Right atrium auricular region (tissue), 2 donors: ENCODE measurements at places on chromosomes 2 and 18. TPM values are rescaled to one million over a fixed set of nuclear protein-coding genes. Genes with fewer than 3 reads are reported as not detected.
A peak's percentile ranks its signal among the peaks of the same experiment; 100 is the strongest.

DNA sequence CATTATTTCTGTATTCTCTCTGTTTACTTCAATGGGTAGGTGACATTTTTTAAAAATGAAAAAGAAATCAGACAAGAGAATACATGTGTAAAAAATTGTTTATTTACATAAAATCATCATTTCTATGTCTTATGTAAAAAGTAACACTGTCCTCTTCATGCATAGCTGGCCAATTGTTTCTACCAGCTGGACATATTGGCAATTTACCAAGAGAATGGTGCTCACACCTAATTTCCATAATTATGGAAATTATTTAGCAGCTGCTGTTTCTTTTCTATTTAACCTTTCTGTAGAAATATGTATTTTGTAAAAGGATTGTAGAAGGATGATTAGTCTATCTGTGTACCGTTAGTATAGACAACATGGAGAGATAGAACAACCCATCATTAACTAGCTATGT lies 791.9 kb downstream of the TRIB2 start:
- DNase-seq, result no peak

GRCh38 chr18:22946217-22946616 lies 13.1 kb downstream of the RBBP8 start:
- DNase-seq, result no peak

The LYPD1 gene
- total RNA-seq, result not detected

GRCh38 chr2:60872510-60872928 lies 8.9 kb upstream of the REL start:
- DNase-seq, result no peak

GRCh38 chr18:48392268-48392667 lies 16.9 kb downstream of the ZBTB7C start:
- no peak for DNase-seq

DNA sequence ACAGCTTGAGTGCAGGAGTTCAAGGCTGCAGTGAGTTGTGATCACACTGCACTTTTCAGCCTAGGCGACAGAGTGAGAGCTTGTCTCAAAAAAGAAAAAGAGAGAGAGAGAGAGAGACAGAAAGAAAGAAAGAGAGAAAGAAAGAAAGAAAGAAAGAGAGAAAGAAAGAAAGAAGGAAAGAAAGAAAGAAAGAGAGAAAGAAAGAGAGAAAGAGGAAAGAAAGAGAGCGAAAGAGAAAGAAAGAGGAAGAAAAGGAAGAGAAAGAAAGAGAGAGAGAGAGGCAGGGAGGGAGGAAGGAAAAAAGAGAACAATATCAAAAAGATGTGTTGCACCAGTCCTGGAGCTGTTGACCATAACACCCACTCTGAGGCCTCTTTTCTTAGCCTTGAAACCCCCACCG lies 89.8 kb upstream of the MBOAT2 start:
- no peak for DNase-seq

- DNase-seq, result no peak
These were observed 217.4 kb downstream of the KCNE4 start for GRCh38 chr2:223269386-223269785.

- no peak for DNase-seq
These were observed 134.5 kb downstream of the KIAA1328 start for GRCh38 chr18:36963464-36963863.

- no peak for DNase-seq
These were observed 230.7 kb downstream of the HAUS1 start for GRCh38 chr18:46334868-46335281.

The COLEC11 gene
- 56.6 TPM for total RNA-seq

GRCh38 chr2:67581751-67582150 lies 184.6 kb downstream of the ETAA1 start:
- DNase-seq, result no peak

DNA sequence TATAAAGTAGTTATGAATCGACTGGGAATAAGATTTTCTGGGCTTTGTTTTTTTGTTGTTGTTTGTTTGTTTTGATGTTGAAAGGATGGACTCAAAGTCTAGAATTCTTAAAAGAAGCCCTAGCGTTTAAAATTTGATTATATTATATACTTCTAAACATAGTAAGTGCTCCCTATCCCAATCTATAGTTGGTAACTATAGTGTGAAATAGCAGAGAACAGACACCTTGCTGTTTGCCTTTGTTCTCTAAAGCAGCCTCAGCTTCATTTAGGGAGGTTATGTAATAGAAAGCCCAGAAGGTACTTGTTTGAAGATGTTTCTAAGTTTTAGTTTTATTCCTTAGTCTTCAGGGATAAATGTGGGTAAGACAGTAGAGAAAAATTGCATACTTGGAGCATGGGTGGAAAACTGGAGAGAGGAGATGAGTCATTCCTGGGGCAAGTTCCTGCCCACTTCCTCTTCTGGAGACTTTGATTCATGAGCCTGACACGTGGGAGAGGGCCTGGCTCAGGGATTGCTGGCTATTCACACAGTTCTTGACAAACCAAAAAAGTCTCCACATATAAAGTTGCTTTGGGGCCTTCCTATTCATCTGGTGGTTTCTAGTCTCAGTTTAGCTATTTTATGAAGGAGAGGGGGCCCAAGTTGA lies 131.9 kb downstream of the MYO1B start:
- peak; percentile 92 for DNase-seq

- peak; percentile 61 for DNase-seq
These were observed 40.1 kb upstream of the AKAIN1 start for GRCh38 chr18:5237083-5237722.

- DNase-seq, result no peak
These were observed 92.3 kb downstream of the BIN1 start for GRCh38 chr2:127014630-127015029.

The SCN3A gene
- 2.6 TPM for total RNA-seq

DNA sequence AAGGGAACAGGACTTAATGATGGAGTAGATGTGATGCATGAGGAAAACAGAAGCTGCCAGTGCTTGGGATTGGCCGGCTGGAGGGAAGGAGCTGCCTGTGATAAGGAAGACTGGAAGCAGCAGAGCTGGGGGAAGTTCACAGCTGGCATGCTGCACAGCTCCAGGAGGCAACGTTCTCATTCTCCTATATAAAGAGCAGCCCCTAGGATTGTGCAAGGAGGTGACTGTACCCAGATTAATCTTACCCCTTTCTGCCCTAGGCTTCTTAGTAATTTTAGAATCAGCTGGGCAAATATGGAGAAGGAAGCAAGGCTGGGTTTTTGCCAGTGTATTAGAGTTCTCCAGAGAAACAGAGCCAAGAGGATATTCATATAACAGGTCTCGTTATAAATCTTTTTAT lies 155.8 kb downstream of the ALPK2 start:
- DNase-seq, result no peak

DNA sequence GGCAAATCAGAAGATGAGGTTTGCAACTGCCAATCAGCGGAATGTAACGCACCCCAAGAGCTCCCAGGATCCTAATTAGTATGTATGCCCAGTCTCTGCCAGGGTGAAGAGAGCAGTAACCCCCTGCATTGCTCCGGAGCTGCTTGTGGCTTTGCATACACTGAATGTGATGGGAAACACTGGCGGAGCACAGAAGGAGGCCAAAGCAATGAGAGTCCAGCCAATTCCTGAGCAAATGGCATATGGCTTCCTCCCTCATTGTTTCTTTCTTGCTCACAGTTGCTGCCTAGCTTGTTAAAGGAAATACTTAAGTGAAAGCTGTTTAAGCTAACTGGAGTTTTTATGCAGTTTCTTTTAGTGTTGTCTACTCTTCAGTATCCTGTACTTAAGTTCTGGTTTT lies 343.5 kb upstream of the NT5C1B start:
- no peak for DNase-seq

DNA sequence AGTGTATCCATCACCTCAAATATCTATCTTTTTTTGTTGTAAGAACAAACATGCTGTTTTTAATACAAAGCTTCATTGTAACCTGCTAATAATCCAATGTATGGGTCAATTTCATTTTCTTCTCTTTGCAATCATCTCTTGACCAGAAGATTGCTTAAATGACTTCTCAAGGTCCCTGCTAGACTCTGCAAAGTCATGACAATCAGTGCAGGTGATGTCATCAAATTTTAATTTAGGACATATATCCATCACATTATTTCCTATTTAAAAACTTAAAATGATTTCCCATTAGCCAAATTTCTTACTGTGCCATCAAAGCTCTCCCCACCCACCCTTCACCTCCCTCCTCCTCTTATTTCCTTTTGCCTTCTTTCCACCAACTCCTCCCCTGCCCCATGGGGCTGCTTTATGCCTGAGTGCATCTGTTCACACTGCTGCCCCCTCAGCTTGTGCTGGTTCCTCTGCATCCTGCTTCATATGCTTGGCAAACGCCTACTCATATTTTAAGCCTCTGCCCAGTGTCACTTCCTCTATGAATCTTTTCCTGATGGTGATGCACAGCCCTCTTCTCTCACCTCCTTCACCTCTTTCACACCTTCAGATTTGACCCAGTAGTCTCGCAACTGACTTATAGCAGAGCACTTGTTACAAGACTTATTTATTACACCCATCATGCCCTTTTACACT lies 20.3 kb downstream of the PLEK start:
- no peak for DNase-seq

The AQP12A gene
- total RNA-seq, result not detected

DNA sequence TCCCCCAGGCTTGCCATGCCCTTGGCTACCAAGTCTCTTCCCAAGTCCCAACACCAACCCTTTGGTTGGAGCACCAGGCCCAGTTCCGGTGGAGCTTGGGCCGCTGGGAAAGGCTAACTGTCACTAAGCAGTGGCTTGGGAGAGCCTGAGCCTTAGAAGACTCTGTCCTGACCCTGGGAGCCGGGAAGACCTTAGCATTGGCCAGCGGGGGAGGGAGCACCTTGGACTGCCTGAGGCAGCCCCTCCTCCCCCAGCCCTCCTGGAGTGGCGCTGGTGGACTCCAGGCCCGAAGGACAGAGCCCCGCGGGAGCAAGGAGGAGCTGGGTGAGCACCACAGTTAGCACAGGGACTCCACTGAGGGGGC lies 62.5 kb upstream of the POMC start:
- DNase-seq, result no peak

DNA sequence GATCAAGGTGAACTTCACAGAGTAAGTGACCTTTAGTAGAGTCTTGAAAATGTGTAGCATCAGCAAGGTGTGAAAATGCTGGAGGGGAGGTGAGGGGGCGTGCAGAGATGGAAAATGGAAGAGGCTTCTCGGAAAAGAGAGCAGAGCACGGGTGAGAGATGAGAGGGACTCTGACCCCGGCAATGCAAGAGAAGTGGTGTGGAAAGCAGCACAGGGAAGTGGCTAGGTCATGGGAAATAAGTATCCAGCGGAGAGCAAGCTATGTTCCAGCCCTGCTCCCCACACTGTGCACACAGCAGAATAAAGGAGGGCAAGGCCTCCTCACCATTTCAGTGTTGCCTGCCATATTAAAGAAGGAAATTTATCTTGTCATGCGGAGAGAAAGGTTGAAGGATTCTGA lies 241.7 kb upstream of the DOK6 start:
- no peak for DNase-seq

The PRKCE gene
- 7.2 TPM for total RNA-seq
